ENCODE measurements at places on chromosomes 1 and 21. TPM values are rescaled to one million over a fixed set of nuclear protein-coding genes. Genes with fewer than 3 reads are reported as not detected.

DNA sequence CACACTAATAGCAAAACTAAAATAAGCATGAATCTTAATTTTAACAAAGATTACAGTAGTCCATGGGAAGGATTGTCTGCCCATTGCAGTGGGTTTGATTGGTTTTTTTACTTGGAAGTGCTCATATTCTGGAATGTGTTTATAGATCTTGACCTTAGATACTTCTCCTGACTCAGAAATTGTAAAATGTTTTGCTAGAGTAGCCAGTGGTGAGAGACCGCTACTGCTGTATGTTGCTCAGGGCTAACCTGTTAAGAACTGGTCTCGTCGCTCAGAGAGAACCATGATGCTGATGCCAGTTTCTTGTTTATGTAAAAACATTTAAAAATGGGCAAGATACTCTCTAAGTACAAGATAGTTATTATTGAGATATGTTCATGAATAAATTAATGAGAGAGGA is 99.9 kb downstream of the ROR1 start:
- H3K36me3 ChIP-seq: no peaks in the 10 kb centered on the region
- H3K4me1 ChIP-seq: peaks cover 85% of the 10 kb centered on the region
- H3K27me3 ChIP-seq: no peaks in the 10 kb centered on the region
- no peak overlapping the region for H3K4me3 ChIP-seq
- no peak overlapping the region for H3K27ac ChIP-seq

GRCh38 chr1:8408151-8408839 is 90.4 kb downstream of the SLC45A1 start:
- H3K36me3 ChIP-seq: no peaks in the 10 kb centered on the region
- H3K4me3 ChIP-seq: peak overlapping the region; percentile 5
- DNase-seq: peak; percentile 93
- no peaks in the 10 kb centered on the region for H3K27me3 ChIP-seq
- H3K4me1 ChIP-seq: peaks cover 92% of the 10 kb centered on the region
- peak overlapping the region; percentile 96 for H3K27ac ChIP-seq

Gene WDR64
- total RNA-seq: not detected

Gene NUP210L
- total RNA-seq: under 0.01 TPM
